CD4-positive, alpha-beta T cell treated with Interleukin-17A for 1 hour (primary cell): ENCODE measurements at places on chromosomes 5 and 9.

- DNase-seq = no peak
Measured at GRCh38 chr9:129869585-129870501, 34.6 kb downstream of the USP20 start.

DNA sequence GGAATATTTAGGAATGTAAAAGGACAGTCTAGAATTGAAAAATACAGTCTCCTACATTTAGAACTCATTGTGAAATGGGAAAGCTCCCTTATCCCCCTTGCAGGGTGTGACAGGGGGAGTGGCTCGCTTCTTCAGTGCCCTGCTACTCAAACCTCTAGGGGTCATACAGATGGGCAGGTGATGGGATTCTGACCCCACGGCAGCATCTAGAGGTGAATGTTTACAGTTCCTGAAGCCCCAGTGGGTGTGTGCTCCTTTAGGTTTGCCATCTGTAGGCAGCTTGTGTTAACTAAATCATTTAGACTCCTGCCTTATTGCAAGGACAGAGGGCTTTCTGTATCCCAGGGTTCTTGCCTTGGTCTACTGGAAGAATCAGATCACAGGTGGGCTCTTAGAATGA is 271.0 kb upstream of the MPDZ start:
- no peak for DNase-seq

- DNase-seq = no peak
Measured at GRCh38 chr5:127909821-127910220, 173.7 kb upstream of the SLC12A2 start.

DNA sequence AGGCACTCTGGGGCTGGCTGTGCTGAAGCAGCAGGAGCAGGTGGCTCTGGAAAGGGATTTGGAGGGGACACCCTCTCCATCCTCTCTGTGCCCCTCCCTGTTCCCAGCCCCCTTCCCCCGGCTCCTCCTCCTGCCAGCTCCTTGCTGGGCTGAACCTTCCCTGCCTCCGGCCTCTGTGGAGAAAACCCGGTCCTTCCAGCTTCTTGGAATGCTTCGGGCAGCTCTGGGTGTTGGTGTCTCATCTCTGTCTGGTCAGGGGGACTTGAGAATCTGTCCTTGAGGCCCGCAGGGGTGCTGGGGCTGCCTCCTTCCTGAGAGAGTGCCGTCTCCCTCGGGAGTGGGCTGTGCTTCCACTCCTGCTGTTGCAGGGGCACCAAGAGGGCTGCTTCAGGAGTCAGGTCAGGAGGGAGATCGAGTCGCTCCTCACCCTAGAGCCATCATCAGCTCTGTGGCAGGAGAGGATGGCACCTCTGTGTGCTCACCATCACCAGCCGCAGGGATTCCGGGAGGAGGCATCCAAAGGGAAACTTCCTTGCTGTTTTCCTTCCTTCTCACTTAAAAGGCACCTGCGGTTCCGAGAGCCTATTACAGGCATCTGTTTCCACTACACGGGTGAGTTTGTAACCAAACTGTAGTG is 30.6 kb downstream of the NDUFS6 start:
- DNase-seq = no peak

DNA sequence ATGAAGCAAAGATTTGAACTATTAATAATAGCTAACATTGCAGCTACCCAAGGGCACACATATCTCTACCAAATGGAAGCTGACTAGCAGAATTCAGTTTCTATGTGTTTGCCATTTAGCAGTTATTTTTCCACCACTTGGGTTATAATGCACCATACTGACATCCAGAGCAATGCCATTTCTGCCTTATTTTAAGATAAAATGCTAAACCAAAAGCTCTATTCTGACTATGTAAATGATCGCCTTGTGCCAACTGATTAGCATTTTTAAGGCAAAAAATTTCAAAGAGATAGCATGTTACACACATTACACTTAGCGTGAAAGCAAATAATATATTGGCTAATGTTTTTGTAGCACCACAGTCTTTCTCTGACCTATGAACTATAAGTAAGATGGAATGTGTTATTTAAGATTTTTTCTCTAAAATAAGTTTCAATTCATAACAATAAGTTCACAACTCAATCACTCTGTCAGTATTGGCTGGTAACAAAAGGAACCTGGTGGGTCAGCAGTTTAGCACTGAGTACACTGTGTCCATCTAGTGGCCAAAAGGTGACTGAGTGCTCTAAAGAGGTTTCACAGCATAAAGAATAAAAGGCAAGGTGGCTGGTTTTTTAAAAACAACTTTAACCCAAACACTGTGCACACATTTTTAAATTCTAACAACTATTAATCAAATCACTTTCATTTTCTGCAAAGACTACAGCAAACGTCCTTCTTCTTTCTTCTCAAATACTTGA is 443.5 kb downstream of the PDE4D start:
- DNase-seq = no peak

DNA sequence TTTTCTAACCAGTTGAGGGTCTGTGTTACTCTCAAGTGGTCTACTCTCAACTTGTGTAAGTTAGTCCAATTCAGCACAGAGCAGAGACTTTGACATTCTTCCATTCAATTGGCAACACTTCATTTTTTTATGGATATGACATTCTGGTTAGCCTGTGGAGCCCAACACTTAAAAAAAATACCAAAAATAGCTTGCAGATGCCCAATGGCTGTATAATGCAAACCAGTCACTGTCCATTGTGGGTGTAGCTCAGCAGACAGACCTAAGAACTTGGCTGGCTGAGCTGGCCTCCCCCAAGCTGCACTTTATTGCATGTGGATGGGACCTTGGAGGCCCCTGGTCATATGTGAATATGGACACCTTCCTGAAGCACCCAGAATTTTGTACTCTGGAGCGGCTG is 103.2 kb downstream of the DPYSL3 start:
- DNase-seq = no peak

DNA sequence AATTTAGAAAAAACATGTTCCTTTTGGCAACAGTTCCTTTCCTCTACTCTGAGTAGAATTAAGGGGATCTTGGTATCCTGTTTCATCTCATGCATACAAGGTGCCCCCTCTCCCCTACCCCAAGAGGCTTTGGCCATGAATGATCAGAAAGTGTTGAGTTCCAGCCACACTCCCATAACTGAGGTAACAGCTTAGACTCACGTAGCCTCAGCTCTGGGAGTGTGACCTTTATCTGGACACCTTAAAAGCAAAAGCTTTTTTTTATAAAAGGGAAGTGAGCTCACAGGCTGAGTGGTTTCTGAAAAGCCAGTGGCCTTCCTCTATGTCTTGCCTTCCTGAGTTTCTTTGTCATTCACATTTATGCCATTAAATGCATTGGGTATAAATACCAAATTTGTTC is 900 bp upstream of the HAVCR2 start:
- peak; percentile 53 for DNase-seq

- DNase-seq = no peak
Measured at GRCh38 chr5:123752552-123753179, 240.7 kb downstream of the CSNK1G3 start.

DNA sequence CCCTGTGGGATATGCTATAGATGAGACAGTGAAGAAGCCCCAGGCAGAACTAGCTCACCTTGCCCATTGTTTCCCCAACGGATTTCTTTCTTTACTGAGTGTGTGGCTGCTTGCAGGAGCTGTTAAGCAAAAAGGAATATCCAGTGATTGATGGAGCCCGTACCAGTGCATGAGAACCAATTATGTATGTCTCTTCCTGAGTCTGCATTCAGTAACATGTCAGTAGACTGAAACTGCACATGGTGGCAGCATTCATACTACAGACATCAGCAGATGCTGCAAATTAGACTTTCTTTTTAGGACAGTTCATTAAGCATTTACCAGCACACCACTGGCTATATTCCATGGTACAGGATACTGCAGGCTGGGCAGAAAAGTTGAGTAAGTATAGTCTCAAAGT is 90.3 kb upstream of the PLCXD3 start:
- no peak for DNase-seq

DNA sequence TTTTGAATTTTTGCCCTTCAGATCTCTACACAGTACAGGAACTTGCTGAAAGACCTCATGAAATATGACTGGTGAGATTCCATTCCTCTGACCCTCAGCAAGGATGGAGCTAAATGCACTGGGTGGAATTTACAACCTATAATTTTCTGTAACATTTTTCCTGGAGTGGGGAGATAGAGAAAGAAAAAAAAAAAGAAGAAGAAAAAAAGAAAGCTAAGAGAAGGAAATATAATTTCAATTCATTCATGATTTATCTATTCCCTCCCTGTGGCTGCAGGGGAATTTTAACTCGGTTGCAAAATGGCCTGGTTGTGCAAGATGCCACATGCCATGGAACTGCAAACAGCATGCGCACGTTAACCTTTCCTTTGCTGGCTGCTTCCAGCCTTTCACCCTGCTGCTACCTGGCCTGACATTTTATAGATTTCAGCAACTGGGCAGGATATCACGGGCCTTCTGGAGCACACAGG is 155.4 kb downstream of the FSTL4 start:
- DNase-seq = no peak

DNA sequence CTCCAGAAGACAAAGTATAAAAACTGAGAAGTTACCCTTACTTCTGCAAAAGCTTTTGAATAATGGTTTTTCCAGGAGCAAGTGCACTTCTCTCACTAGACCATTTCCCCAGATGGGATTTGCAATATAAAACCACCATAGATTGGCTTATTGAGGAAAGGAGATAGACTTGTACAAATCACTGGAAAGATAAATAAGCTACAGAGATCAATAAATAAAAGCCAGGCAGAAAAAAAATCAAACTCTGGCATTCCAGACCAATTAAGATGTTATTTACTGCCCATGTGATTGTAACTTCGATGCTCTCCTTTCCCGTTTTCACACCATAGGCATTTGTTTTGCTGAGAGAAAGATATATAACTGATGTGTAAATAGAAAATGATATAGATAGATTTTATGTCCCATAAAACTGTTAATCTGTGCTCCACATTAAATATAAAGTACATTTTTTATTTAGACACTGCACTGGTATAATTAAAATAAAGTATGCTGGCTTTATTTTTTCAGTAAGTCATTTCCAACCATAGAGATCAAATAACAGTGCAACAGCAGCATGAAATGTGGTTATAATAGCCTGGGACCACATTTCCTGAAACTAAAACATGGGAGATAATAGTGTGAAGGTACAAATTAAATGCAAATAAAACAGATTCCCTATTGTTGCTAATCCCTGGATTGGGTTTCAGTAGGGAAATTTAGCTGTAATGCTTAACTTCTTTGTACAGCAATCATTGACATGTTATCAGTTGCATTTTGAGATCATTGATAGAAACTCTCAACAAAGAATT is 177.7 kb downstream of the NR2F1-AS1 start:
- DNase-seq = no peak

- no peak for DNase-seq
Measured at GRCh38 chr5:62126090-62126489, 179.9 kb upstream of the KIF2A start.

DNA sequence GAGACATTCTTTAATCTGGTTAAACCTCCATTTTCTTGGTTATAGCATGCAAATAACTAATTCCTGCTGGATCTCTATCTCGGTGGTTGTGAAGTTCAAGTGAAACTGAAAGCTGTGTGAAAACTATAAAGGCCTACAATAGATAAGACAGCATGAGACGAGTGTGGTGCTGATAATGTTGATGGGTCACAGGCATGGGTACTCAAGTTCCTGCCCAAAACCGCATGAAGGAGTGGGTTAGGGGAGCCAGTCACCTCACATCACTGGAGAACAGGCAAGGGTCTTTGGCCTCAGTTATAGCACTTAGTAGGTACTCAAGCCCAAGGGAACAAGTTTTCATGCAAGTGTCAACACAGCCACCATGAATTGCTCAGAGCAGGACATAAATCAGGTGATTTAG is 16.7 kb downstream of the HMHB1 start:
- peak; percentile 26 for DNase-seq

GRCh38 chr9:91395106-91395552 is 28.5 kb downstream of the NFIL3 start:
- no peak for DNase-seq

DNA sequence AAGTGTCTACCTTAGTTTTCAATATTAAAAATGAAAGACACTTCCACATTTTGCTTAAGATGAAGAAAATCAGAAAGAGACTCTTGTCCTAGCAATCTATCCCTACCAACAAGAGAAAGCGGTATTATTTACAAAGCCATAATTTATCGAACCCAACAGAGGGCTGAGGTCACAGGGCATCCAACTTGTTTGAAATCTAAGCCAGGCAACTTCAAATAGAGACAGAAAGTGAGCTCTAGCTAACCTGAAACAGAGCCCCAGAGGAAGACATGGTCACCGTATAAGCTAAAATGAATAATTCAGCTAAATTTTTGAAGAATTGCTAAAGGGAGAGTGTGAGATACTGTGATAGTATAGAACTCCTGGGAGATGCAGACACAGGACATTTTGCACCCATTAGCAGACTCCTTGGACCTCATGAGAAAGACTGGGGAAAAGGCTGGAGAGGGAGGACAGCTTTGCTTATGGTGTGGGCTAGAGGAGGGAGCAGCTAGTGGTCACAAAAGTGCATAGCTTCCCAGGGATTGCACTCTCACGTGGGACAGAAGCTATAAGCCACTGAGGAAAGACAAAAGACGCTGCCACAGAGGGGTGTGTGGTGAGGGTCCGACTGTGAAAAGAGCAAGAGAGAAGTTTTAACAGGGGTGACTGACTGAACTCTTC is 624.2 kb upstream of the GRIN3A start:
- no peak for DNase-seq

DNA sequence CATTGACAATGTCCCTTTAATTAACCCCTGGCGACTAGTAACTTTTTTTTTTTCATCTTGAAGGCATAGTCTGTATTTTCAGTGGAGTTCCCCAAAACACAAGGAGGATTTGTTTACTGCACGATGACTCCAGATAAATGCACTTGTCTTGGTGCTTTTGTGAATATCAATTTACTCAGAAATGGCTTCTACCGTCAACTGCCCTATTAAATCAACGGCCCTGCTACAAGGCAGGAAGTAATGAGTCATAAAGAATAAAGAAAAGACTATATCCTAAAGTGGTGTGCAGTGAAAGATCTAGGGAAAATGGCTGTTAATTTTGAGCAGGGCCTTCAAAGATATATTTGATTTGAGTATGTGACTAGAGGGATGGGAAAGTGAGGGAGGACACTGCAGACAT is 388.3 kb upstream of the CHD1 start:
- DNase-seq = no peak

DNA sequence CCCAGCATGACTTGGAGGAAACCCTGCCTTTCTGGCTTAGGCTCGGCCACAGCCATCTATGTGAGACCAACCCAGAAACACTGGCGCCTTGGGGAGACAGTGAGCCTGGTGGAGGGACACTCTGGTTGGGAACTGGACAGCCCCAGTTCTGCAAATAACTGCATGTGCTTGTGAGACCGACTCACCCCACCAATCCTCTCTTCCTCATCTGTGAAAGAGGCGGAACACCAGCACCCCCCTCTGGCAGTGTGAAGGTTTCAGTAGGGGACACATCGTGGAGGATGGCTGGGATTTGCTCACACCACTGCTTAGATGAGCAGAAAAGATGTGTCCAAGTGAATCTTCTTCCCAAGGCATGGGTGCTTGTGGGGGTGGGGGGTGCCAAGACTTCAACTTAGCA is 43.4 kb upstream of the N4BP3 start:
- DNase-seq = peak; percentile 32

GRCh38 chr5:28344836-28345433 is 1306.5 kb upstream of the CDH9 start:
- no peak for DNase-seq

DNA sequence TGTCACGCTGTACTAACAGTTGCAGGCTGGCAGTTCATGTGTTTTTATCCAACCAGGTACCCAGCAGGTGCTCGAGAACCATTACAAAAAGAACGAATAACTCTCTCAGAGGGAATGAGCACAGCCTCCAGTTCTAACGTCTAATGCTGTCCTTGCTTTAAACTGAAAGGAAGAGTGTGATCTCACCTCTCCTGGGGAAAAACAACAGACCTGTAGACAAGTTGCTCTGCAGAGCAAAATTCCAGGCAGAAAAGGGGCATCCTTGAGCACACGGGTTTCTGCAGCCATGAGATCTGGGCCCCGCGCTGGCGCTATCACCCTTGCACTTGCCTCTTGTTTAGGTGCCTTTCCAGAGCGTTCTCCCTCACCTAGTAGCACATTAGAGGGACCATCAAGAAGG is 92.5 kb upstream of the DNAH5 start:
- DNase-seq = no peak
